ENCODE measurements at places on chromosomes 3 and 15. TPM values are rescaled to one million over a fixed set of nuclear protein-coding genes. Genes with fewer than 3 reads are reported as not detected.

CCDC13 gene
- 2.3 TPM for total RNA-seq

IL17RB gene
- total RNA-seq: 14.6 TPM

GRCh38 chr3:197959500-197959890, 522 bp upstream of the LMLN start:
- H3K27ac ChIP-seq: peak overlapping the region; percentile 70
- H3K4me1 ChIP-seq: peaks cover 15% of the 10 kb centered on the region
- no peaks in the 10 kb centered on the region for H3K27me3 ChIP-seq
- H3K36me3 ChIP-seq: peaks cover 17% of the 10 kb centered on the region

DNA sequence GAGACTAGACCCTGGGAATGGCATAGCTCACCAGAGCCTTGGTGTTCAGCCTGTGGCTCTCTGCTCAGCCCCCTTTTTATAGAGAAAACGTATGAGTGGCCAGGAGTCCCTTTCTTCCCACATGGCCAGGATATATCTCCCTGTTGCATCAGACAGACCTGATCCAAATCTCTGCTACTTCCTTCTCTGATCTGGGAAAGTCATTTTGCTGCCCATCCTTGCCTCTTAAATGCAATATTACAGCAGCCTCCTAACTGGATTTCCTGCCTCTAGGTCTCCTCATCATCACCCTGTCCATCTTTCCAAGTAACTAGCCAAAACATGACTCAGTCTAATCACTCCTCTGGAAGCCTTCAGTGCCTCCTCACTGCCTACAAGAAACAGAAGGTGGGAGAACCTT, 42.9 kb downstream of the CTDSPL start:
- DNase-seq: no peak
- no peak overlapping the region for H3K4me3 ChIP-seq
- peaks cover 2% of the 10 kb centered on the region for H3K4me1 ChIP-seq

GRCh38 chr15:33341953-33342352, 31.2 kb downstream of the RYR3 start:
- DNase-seq: no peak
- H3K27ac ChIP-seq: no peak overlapping the region
- no peaks in the 10 kb centered on the region for H3K27me3 ChIP-seq
- H3K36me3 ChIP-seq: no peaks in the 10 kb centered on the region
- no peak overlapping the region for H3K4me3 ChIP-seq

GRCh38 chr3:12258911-12259310, 30.0 kb upstream of the PPARG start:
- no peaks in the 10 kb centered on the region for H3K36me3 ChIP-seq
- no peak overlapping the region for H3K4me3 ChIP-seq
- H3K4me1 ChIP-seq: peaks cover 2% of the 10 kb centered on the region
- H3K27ac ChIP-seq: no peak overlapping the region
- no peak for DNase-seq

GRCh38 chr3:185718736-185719593, 105.9 kb downstream of the IGF2BP2 start:
- H3K4me3 ChIP-seq: no peak overlapping the region
- H3K27me3 ChIP-seq: no peaks in the 10 kb centered on the region
- H3K36me3 ChIP-seq: no peaks in the 10 kb centered on the region
- no peak for DNase-seq
- H3K4me1 ChIP-seq: no peaks in the 10 kb centered on the region

DNA sequence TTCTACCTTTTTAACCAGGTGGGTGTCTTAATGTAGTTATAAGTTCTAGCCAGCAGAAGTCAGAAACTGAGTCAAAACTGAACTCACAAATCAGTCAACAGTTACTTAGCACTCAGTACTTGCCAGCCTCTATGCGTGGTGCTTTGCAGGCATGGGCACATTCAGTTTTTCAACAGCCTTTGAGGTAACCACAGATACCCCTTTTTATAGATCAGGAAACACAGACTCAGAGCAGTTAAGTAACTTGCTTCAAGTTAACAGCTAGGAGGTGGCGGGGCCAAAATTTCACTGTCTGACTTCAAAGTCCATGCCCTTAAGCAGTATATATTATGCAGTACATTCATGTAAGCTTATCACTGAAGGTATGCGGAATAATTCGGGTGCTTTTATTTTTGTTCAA, 139.4 kb downstream of the FHIT start:
- H3K4me1 ChIP-seq: no peaks in the 10 kb centered on the region
- no peaks in the 10 kb centered on the region for H3K27me3 ChIP-seq
- no peak overlapping the region for H3K4me3 ChIP-seq
- DNase-seq: no peak
- no peaks in the 10 kb centered on the region for H3K36me3 ChIP-seq

DNA sequence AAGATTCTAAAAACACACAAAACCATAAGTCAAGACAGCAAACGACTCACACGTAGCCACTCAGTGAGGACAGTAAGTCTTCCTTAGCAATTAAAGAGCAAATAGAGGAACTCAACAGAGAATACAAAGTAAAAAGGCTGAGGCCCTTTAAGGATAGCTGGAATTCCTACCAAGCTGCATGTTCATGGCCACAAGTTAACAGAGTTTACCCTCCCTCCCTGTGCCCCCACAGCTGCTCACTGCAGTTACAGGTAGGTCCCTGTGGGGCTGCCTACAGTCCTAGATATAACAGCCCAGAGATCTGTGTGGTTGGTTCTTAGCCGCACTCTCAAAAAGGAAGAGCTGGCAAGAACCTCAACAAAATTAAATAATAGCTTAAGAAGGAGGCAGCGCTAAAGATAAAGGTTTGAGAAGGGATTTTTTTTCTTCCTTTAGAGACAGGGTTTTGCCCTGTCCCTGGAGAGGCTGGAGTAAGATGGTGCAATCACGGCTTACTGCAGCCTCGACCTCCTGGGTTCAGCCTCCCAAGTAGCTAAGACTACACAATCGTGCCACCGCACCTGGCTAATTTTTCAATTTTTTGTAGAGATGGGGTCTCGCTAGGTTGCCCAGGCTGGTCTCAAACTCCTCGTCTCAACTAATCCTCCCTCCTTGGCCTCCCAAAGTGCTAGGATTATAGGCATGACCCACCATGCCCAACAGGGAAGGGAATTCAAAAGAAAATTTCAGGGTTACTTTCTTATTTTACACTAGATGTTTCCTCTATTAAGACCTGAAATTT, 19.3 kb downstream of the SFMBT1 start:
- H3K27ac ChIP-seq: no peak overlapping the region
- H3K4me3 ChIP-seq: no peak overlapping the region
- DNase-seq: no peak
- H3K36me3 ChIP-seq: no peaks in the 10 kb centered on the region
- H3K27me3 ChIP-seq: no peaks in the 10 kb centered on the region

DNA sequence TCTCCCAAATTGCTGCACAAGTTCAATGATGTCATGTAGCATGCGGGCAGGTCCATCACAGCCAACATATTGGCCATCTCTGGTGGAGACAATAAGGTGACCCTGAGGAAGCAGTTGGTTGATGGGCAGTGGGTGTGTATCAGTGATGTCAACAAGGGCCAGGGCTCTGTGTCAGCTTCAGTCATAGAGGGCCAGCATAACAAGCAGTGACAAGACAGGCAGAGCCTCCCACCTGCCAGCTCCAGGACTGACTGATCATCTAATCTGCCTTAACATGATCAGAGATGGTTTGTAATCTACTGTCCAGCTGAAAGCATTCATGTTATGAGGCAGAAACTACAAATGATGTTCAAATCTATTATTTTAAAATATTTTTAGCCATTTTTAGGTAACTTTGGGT, 62.3 kb downstream of the GLB1 start:
- no peak for DNase-seq
- no peaks in the 10 kb centered on the region for H3K4me1 ChIP-seq
- no peak overlapping the region for H3K4me3 ChIP-seq
- H3K27ac ChIP-seq: no peak overlapping the region
- no peaks in the 10 kb centered on the region for H3K27me3 ChIP-seq

GRCh38 chr15:77659350-77660321, 26.9 kb upstream of the LINGO1 start:
- no peak overlapping the region for H3K4me3 ChIP-seq
- H3K4me1 ChIP-seq: no peaks in the 10 kb centered on the region
- H3K36me3 ChIP-seq: no peaks in the 10 kb centered on the region

- peaks cover 30% of the 10 kb centered on the region for H3K4me1 ChIP-seq
- no peak for DNase-seq
These were observed 36.0 kb downstream of the FOXP1 start for GRCh38 chr3:71547249-71548198.
